SJSA1 (cell line): ENCODE measurements at places on chromosomes 16 and 17.

- DNase-seq = no peak
These were observed 25.9 kb downstream of the ZFHX3 start for GRCh38 chr16:73021866-73022495.

GRCh38 chr17:74442670-74443515, 11.0 kb downstream of the GPRC5C start:
- no peak for DNase-seq

DNA sequence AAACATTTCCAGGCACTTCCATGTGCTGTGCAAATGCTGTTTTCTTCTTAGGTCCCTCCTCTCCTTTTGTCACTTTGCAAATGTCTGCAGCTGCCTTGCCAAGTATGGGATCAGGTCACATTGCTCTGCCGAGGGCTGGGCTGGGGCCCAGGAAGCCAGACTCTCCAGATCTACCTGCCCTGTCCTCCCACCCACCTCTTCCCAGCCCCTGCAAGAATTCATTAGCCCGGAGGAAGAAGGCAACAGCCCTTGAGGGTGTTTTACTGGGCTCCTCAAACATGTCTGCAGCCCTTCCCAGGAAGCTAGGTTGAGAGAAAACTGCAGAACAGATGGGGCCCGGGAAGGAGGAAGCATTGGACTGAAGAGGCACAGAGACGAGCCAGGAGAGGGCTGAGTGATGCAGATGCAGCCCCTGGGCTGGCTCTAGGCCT, 47.1 kb downstream of the WSB1 start:
- DNase-seq = no peak

- DNase-seq = peak; percentile 77
These were observed at the start of gene XYLT1 for GRCh38 chr16:17470908-17471718. TSS of gene XYLT1 (minus strand) at chr16:17470960. CDS start at chr16:17470796, 164 bp downstream.

DNA sequence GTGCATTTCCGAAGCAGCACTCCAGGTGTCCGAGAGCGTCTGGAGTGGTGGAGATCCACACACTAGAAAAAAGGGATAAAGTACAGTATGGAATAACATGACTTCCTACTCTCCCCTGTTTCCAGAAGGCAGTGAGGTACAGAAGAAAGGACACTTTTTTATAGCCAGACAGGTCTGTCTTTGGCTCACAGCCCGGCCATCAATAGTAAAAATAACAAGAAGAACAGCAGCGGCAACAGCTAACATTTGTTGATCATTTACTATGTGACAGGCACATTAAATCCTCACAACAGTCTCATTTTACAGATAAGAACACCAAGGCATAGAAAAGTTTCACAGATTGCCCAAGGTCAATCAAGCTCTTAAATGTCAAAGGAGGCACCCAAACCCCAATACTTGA, 16.2 kb downstream of the DYNLRB2 start:
- no peak for DNase-seq

- DNase-seq = no peak
These were observed 174.3 kb downstream of the MAP2K6 start for GRCh38 chr17:69588827-69589239.

- peak; percentile 47 for DNase-seq
These were observed at the start of gene AKTIP for GRCh38 chr16:53502331-53503269. TSS of gene AKTIP (minus strand) at chr16:53503209. CDS start at chr16:53500259, 2,950 bp downstream.

GRCh38 chr16:65336160-65336559, 214.3 kb upstream of the CDH11 start:
- DNase-seq = peak; percentile 65

DNA sequence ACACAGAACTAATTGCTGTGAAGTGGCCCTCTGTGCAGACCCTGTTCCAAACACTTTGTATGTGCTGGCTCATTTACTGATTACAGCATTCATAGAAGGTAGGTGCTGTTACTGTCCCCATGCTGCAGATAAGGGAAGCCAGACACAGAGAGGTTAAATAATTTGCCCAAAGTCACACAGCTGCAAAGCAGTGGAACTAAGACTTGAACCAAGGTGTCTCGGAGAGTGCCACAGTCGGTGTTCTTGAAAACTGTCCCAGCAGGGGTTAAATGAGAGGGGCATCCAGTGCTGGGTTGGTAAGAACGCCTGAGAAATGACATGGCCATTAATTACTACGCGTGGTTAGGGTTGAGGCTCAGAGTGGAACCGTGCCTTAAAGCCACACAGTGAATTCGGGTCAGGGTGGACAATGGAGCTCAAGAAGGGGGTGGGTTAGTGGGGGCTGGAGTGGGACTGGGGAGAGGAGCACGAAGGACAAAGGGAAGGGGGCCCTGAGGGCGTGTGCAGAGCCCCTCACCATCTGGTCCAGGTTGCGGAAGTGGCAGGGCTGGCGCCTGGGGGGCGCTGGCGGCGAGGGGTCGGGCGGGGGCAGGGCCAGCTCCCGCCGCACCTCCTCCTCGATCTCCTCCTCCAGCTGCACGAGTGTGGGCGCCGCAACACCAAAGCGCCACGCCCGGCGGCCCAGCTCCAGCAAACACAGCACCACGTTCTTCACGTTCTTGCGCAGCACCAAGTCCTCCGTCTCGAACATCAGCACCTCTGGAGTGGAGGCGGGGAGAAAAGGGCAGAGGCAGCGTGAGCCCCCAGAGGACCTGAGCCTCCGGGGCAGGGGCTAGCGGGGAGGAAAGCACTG, 3.3 kb downstream of the GAS2L2 start:
- no peak for DNase-seq

DNA sequence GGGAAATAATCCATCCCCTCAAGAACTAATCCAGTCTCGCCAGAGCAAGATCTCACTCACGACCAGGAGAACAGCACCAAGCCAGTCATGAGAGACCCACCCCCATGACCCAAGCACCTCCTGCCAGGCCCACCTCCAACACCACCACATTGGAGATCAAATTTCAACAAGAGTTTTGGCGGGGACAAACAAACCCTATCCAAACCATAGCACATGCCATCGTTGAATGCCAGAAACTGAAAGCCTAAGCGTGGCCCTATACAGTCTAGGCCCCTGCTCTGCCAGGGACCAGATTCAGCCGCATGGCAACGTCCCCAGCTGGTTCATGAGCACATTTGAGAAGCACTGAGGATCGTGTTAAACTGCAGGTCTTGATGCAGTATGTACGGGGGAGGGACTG, 57.3 kb downstream of the AXIN2 start:
- no peak for DNase-seq

- no peak for DNase-seq
These were observed 1070.0 kb downstream of the CDH11 start for GRCh38 chr16:64051824-64052223.

GRCh38 chr17:80860703-80861417, 130.8 kb upstream of the CHMP6 start:
- no peak for DNase-seq

DNA sequence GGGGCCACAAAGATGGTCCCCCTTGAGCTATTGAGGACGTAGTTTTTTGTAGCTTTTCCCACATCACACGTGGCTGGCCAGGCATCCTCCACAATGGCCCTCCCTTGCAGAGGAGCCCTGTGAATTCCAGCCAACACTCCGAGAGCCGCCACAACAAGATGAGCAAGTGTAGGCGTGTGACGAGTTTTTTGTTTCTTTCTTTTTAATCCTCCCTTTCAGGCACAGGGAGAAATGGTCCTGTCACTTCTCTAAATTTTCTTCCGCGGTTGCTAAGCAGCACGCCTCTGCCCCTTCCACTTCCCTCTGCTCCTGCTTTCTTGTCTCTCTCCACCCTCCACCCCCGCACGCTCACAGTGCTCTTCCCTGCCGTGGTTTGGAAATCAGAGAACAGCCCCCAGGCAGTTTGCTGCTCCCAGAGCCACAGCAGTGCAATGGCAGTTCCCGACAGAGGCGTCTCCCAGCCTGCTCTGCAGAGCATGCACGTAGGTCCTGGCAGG, 68.0 kb upstream of the MRTFB start:
- peak; percentile 40 for DNase-seq

GRCh38 chr17:31499771-31500554, 108.5 kb downstream of the RAB11FIP4 start:
- DNase-seq = peak; percentile 7

GRCh38 chr17:82687375-82687861, 11.1 kb downstream of the RAB40B start:
- no peak for DNase-seq

GRCh38 chr16:15971440-15971815, 22.0 kb downstream of the ABCC1 start:
- DNase-seq = no peak

GRCh38 chr17:14838567-14838966, 426.6 kb downstream of the PMP22 start:
- no peak for DNase-seq

GRCh38 chr17:41722231-41722630, 10.1 kb downstream of the GAST start:
- no peak for DNase-seq

DNA sequence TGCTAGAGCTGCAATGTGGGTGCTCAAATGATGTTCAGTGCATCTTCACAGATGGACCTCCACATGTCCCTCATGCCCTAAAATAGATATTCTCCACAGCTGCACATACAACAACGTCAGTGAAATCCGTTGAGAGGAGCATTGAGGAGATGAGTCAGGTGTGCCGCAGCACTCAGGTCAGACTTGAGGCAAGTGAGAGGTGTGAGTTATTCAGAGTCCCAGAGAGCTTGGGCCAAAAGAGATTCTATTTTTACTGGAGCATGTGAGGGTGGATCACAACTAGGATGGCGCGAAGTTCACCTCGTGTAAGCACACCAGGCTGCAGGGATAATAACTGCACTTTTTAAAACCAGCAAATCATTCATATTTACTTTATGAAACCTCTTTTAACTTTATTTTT, 645.3 kb downstream of the MAF start:
- DNase-seq = no peak

GRCh38 chr16:87569601-87570571, 32.4 kb upstream of the JPH3 start:
- peak; percentile 24 for DNase-seq

DNA sequence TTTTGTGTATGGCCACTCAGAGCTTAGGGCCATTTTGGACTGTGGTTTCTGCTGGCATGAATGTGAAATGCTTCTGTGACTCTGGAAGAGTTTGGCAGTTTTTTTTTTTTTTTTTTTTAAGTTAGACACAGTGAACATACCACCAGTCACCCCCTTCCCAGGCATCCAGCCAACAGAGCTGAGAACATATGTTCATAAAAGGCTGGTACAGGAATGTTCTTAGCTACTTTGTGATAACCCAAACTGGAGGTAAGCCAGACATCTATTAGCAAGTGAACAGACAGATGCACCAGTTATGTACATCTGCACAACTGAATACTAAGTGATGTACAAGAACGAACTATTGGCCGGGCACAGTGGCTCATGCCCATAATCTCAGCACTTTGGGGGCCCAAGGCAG, 92.7 kb downstream of the ABCC1 start:
- no peak for DNase-seq

DNA sequence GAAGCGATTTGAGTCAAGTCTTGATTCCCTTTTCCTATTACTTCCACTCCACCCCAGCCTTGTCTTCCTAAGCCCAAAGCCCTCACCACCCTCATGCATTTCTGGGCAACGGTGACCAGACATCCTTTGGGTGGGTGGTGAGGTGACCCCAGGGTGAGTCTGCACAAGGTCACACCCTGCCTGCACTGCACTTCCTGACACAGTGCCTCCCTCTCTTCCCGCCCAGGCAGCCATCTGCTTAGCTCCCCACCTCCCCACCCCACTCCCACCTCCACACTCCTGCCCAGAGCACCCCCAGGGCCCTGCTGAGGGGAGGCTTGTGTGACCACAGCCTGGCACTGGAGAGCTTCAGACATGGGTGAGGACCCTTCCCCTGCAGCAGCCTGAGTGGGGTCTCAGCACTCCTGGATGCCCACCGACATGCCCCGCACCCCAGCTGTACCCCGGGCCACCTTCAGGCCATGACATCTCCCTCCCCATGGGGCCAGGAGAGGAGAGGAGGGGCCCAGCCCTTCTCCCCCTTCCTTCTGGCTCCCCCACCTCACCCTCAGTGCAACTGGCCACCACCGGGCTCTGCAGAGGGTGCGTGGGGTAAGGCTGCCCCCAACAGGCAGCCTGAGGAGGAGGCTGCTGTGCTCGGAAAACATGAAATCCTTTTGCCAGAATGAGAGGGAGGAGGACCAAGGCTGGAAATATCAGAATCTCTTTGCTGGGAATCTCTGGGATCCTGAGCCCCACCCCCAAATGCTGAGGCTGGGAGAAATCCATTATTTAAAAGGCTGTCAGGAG, 68.6 kb downstream of the CCT6B start:
- DNase-seq = no peak

DNA sequence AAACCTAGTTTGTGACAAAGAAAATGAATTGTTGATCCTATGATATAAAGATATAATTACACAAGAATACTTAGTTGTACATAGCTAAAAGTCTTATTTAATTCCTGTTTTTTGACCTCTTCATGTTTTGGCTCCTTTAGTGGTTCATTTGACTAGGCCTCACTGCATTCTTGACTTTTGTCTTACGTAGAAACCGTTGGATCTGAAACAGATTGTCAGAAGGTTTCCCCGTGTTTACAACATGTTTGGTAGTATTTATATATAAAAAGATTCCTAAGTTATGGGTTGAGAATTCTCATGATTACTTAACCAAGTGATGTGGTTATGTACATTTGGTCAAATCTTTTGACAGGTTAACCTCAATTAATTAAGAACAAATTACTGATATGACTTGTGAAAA, 162.8 kb downstream of the BCAS3 start:
- no peak for DNase-seq

DNA sequence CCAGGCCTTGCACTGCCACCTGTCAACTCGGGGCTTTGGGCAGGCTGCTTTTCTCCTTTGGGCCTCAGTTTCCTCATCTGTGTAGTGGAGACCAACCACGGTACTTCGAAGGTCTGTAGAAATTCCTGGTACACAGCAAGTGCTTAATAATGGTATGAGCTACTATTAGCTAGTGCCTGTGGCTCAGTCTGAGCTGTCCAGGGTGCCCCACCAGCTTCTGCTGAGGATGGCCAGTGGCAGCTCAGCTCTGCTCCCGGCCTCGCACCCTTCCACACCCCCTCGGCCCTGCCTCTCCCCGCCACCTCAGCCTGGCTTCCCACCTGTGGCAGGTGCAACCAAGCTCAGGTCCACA, 26.2 kb upstream of the PLCG2 start:
- no peak for DNase-seq

- DNase-seq = no peak
These were observed 161.3 kb downstream of the SLC39A11 start for GRCh38 chr17:72931163-72931562.

- no peak for DNase-seq
These were observed 79.5 kb upstream of the NKD1 start for GRCh38 chr16:50468749-50469078.

- DNase-seq = no peak
These were observed 32.3 kb downstream of the CPPED1 start for GRCh38 chr16:12771341-12771798.

DNA sequence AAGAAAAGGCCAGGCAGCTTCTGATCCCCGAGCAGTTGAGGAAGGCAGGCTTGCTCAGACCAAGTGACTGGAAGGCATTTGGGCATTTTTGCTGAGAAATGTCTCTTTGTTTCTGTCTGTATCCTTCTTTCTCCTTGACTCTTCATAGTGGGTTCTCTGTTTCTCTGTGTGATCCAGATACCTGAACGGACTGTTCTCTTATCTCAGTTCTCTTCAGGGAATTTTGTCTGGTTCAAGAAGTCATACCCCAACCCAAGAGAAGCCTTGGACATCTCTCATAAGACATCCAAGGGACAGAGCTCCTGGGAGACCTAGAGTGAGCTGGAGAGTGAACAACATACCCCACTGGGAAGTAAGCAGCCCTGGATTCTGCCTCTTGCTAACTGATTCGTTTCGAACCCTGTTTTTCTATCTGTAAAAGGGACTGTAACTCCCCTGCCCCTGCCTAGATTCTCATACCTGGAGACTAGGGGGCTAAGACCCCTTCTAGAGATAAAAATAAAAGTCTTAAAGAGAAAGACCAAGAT, 541 bp downstream of the CCL3 start:
- DNase-seq = no peak

GRCh38 chr17:38671939-38672720, 2.6 kb downstream of the EPOP start:
- no peak for DNase-seq

- DNase-seq = peak; percentile 10
These were observed 84.9 kb downstream of the HS3ST2 start for GRCh38 chr16:22898874-22899348.
